NCI-H345 (cell line): ENCODE measurements at places on chromosomes 2 and 18.

GRCh38 chr2:238926761-238927611, 79.1 kb downstream of the TWIST2 start:
- DNase-seq = no peak

GRCh38 chr2:107717661-107718060, 109.0 kb upstream of the RGPD4 start:
- DNase-seq = peak; percentile 69

GRCh38 chr2:128364441-128364911, 45.8 kb upstream of the HS6ST1 start:
- DNase-seq = no peak

- DNase-seq = no peak
Measured at GRCh38 chr2:219551441-219552381, 7.9 kb downstream of the TMEM198 start.

- no peak for DNase-seq
Measured at GRCh38 chr18:39450958-39451357, 1885.4 kb upstream of the CELF4 start.

GRCh38 chr2:30612371-30612770, 165.3 kb downstream of the LCLAT1 start:
- DNase-seq = no peak

- no peak for DNase-seq
Measured at GRCh38 chr18:32326450-32327308, 136.8 kb downstream of the MEP1B start.

DNA sequence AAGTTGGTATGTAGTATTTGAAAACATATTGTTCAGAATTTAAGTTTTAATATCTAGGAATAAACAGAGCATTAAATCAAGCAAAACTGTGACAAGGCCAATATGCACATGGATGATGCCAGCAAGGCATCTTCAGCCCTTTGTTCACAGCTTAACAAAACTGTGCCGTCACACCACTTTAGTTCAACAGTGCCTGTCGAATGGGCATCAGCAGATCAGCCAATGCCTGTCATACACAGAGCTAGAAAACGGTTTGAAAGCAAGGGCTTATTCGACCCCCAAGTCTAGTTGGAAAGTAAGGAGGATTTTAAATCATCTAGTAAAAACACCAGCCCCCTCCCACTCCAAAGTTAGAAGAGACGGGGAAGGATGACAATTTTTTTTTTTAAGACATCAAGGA, 16.7 kb downstream of the ZEB2 start:
- DNase-seq = no peak

DNA sequence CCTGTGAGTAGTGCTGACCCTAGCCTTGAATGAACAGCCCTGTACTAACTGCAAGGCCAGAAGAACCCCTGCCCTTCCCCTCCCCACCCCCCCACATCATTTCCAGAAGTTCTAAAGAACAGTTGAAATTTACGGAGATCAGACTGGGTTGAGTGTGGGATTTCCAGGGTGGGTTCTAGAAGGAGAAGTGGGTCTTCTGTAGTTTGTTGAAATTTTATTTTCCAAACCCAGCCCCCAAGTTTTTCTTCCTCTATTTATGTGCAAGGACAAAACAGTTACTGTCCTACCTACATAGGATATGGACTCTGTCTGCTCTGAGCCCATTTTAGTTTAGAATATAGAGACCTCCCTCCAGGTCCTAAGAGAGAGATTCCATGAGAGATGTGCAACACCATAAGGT, 26.3 kb upstream of the CASP10 start:
- no peak for DNase-seq

DNA sequence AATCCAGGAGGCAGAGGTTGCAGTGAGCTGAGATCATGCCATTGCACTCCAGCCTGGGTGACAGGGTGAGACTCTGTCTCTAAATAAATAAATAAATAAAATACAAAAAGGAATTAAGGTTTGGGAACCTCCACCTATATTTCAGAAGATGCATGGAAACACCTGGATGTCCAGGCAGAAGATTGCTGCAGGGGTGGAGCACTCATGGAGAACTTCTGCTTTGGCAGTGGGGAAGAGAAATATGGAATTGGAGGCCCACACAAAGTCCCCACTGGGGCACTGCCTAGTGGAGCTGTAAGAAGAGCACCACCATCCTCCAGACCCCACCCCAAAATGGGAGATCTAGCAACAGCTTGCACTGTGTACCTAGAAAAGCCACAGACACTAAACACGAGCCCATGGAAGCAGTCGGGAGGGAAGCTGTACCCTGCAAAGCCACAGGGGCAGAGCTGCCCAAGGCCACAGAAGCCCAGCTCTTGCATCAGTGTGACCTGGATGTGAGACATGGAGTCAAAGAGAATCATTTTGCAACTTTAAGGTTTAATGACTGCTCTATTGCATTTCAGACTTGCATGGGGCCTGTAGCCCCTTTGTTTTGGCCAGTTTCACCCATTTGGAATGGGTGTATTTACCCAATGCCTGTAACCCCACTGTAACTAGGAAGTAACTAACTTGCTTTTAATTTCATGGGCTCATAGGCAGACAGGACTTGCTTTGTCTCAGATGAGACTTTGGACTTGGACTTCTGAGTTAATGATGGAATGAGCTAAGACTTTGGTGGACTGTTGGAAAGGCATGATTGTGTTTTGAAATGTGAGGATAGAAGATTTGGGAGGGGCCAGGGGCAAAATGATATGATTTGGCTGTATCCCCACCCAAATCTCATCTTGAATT, 265.3 kb downstream of the ZEB2 start:
- no peak for DNase-seq

DNA sequence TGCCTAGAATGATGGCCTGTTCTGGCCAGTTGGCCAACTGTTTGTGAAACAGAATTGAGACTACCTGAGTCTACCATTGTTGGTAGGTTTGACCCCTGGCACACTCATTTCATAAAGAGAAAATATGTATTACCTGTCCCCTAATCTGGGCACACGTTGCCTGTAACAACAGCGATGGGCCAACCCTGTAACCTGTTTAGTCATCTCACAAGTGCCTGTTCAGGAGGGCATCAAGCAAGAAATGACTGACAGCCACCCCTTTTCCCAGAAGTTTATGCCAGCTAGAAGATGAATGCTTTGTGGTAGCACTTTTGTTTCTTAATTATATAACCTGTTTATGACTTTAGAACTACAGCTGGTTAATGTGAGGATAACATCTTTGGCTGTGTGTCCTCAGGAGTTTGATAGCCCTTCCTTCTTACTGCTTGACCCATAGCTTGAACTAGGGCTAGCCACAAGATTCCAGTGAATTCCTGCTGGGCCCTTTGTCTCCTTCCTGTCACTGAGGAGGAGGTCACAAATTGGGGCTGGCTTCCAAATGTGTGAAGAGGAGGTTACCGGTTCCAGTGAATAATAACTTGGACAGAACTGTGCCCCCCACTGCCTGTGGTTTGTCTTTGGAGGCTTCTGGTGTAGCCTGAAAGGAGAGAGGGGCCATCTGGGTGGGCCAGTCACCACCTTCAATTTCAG, 273.9 kb upstream of the EPAS1 start:
- DNase-seq = no peak

GRCh38 chr18:32446780-32447179, 23.9 kb downstream of the GAREM1 start:
- DNase-seq = no peak

GRCh38 chr18:76384861-76385680, 110.0 kb downstream of the ZNF516 start:
- no peak for DNase-seq
